ENCODE measurements at places on chromosomes 2 and 18. TPM values are rescaled to one million over a fixed set of nuclear protein-coding genes. Genes with fewer than 3 reads are reported as not detected.

Gene TGFA
- total RNA-seq: 27.7 TPM

Gene PIAS2
- total RNA-seq: 17.7 TPM

Gene CHAC2
- 1.7 TPM for total RNA-seq

Gene CFAP210
- 0.49 TPM for total RNA-seq

Gene UGT1A5
- total RNA-seq: 1.2 TPM

Gene KCNS3
- total RNA-seq: 20.1 TPM

Gene RNU2-63P
- not detected for total RNA-seq

Gene ACADL
- total RNA-seq: 10.6 TPM

Gene SSB
- 47.1 TPM for total RNA-seq

Gene MAP4K4
- total RNA-seq: 75.9 TPM

Gene NCOA1
- total RNA-seq: 48.4 TPM

Gene CDH20
- total RNA-seq: not detected

Gene ANKRD53
- 4.9 TPM for total RNA-seq

Gene COL6A3
- total RNA-seq: 315 TPM

Gene TUBA3E
- total RNA-seq: not detected

Gene MALL
- 56.7 TPM for total RNA-seq

Gene IL36G
- total RNA-seq: not detected

Gene LAMA1
- 1.5 TPM for total RNA-seq

Gene DSC1
- total RNA-seq: 0.49 TPM

Gene IL1R2
- 63.3 TPM for total RNA-seq

Gene SDC1
- 184 TPM for total RNA-seq

Gene FBXO48
- total RNA-seq: 1.2 TPM

Gene OSBPL6
- 2.7 TPM for total RNA-seq

Gene PLB1
- 2.5 TPM for total RNA-seq

Gene MCM6
- total RNA-seq: 9.6 TPM

Gene ASB18
- total RNA-seq: not detected

Gene FRZB
- total RNA-seq: 3.9 TPM

Gene PDE1A
- 14.5 TPM for total RNA-seq

Gene GPR45
- total RNA-seq: not detected

Gene PSD4
- total RNA-seq: 39.0 TPM

Gene ERCC3
- total RNA-seq: 68.3 TPM

Gene ANAPC1
- total RNA-seq: 36.3 TPM

Gene AOX1
- 84.5 TPM for total RNA-seq

Gene GAREM2
- 4.4 TPM for total RNA-seq

Gene PDCL3
- total RNA-seq: 20.1 TPM

Gene CD8A
- 6.9 TPM for total RNA-seq

Gene SLC25A52
- not detected for total RNA-seq

Gene NAB1
- 78.6 TPM for total RNA-seq

Gene HAT1
- 30.0 TPM for total RNA-seq
